ELR (cell line): ENCODE measurements at places on chromosomes 4 and X.

- DNase-seq = no peak
These were observed 77.4 kb upstream of the CPEB2 start for GRCh38 chr4:14924812-14925344.

- DNase-seq = no peak
These were observed 401.3 kb downstream of the PCDH10 start for GRCh38 chr4:133550436-133550835.

- peak; percentile 9 for DNase-seq
These were observed 1.0 kb upstream of the TRIML1 start for GRCh38 chr4:188138227-188138626.

GRCh38 chrX:105910563-105911105 is 88.3 kb downstream of the NRK start:
- DNase-seq = no peak

DNA sequence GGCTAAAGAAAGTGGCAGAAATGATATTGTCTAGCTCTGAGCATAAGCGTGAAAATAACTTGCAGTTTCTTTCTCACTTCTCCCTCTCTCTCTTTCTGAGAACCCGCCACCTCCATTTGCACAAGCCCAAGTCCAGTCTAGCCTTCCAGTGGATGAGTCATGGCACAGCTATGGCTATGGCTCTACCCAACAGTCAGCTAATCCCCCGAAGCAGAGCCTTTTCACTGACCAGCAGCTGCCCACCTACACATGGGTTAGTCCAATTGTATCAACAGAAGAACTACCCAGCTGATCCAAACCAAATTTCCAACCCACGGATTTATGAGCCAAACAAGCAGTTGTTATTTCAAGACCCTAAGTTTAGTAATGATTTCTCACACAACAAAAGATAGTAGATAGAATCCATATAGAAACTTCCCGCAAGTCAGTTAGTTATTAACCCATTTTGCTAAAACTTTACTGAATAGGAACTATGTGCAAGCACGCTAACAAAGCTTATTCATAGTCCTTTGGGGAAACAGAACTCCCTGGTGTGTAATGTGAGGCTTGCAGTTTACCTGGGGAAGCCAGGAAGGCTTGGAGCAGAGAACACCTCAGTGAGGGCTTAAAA is 282.3 kb downstream of the INPP4B start:
- peak; percentile 40 for DNase-seq

DNA sequence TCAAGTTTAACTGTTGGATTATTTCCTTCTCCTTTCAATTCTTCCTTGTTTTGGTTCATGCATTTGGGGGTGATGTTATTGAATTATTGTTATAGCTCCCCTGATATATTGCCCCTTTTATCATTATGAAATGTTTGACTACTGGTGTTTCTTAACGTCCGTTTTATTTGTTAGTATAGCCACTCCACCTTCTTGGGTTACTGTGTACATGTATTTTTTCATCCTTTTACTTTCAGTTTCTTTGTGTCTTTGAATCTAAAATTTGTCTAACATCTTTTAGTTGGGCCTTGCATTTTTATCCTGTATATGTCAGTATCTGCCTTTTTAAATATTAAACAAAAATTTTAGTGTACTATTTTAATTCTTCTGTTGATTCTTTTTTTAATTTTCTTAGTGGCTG is 88.7 kb downstream of the TNIP2 start:
- DNase-seq = no peak

- no peak for DNase-seq
These were observed 132.5 kb upstream of the ZCCHC13 start for GRCh38 chrX:74171465-74171864.
